ENCODE measurements at places on chromosomes 3 and 15. TPM values are rescaled to one million over a fixed set of nuclear protein-coding genes. Genes with fewer than 3 reads are reported as not detected.
A peak's percentile ranks its signal among the peaks of the same experiment; 100 is the strongest.

DNA sequence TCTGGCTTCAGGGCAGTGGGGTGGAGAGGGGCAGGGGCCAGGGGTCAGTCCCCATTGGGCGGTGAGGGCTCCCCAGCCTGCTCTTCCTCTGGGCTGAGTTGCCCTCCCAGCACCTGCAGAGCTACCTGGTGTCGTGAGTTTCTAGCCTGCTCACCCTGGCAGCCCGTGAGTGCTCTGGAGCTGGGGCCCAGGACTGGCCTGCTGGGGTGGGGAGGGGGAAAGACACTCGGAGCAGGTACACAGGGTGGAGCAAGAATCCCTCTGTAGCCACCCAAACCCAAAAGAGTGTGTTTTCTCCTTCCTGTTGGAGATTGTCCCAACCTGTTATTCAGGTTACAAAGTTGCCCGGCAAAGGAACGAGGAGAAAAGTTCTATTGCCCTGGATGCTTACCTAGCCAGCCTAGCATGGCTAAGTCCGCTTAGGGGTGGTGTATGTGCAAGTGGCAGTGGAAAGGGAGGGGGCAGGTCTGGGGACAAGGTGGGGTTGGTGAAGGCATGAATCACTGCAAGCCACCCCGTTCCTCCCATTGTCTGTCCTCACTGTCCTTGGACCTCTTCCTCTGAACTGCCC is 8.9 kb downstream of the FAM3D start:
- DNase-seq, result peak; percentile 49

- DNase-seq, result peak; percentile 76
Measured at GRCh38 chr3:134378384-134378783, 4.1 kb upstream of the AMOTL2 start.

GRCh38 chr3:171178714-171179113 is 152.2 kb upstream of the SLC2A2 start:
- DNase-seq, result no peak

GRCh38 chr3:177197041-177197726 is at the start of gene TBL1XR1:
TBL1XR1 (minus strand) TSS chr3:177197482; CDS start chr3:177064977, 132,505 bp downstream.
- DNase-seq, result peak; percentile 94

- DNase-seq, result no peak
Measured at GRCh38 chr3:8712045-8712907, 21.3 kb upstream of the CAV3 start.

SLC2A2 gene
- 0.95 TPM for total RNA-seq

DNA sequence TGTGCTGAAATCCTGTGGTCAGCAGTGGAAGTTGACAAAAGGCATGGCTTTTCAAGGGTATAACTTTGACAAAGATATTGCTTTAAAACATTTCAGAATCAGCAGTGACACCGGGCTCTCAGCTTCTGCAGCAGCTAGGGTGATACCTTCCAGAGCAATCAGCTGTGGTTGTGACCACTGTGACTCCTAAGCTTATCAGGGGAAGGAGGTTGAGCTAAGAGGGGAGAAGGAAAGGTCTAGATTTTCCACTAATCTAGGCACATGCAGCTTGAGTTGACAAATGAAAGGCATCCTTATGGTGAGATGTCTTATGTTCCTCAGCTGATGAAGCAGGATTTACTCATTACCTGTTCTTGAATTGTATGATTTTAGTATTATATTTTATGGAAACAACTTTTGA is 16.3 kb upstream of the LRRFIP2 start:
- no peak for DNase-seq

- no peak for DNase-seq
Measured at GRCh38 chr15:93063262-93063671, 25.7 kb downstream of the RGMA start.
